ENCODE measurements at places on chromosomes 1 and 21.
A peak's percentile ranks its signal among the peaks of the same experiment; 100 is the strongest.

DNA sequence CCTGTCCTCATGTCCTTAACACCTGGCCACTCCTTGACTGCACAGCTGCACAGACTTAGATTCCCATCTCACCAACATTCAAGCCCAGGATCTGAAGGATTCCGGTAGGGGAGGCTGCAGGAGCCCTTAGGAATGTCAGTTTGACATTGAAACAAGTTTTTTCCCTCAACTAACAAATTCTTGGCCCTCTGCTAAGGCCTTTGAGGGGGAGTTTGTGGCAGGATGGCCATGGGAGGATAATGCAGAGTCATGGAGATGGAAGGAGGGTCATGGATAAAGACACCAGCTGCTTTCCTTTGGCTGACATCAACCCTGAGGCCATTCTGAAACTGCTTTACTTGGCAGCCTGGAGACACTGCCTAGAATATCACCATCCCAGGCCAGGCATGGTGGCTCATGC lies 63.4 kb upstream of the PPP2R5A start:
- DNase-seq: no peak

DNA sequence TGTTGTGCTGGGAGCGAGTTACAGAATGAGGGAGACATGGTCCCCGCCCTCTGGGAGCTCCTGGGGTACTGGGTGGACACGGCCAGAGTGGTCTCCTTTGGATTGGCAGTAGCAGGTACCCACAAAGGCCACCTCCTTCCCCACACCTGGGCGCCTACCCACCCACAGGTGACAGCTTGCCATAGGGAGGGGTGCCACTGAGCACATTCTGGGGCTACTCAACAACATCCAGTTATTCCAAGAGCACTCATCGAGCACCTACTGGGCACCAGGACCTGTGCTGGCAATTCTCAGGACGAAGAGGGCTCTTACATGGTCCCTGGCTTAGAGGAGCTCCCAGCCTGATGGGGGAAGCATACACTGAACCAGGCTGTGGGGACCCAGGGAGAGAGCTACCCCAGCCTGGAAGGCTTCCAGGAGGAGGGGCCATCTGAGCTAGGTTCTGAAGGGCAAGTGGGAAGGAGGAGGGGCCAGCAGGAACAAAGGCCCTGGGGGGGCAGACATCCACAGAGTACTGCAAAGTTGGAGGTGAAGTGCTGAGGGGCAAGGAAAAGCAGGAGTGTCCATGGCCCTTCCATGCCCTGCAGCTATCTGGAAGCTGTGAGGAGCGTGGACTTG lies 22.0 kb downstream of the MRPL37 start:
- no peak for DNase-seq

- no peak for DNase-seq
Measured at GRCh38 chr1:231374394-231374793, 36.3 kb downstream of the SPRTN start.

- DNase-seq: no peak
Measured at GRCh38 chr1:20192364-20192763, 6.0 kb upstream of the PLA2G2C start.

GRCh38 chr1:197150336-197151005 lies 4.0 kb upstream of the ASPM start:
- no peak for DNase-seq

DNA sequence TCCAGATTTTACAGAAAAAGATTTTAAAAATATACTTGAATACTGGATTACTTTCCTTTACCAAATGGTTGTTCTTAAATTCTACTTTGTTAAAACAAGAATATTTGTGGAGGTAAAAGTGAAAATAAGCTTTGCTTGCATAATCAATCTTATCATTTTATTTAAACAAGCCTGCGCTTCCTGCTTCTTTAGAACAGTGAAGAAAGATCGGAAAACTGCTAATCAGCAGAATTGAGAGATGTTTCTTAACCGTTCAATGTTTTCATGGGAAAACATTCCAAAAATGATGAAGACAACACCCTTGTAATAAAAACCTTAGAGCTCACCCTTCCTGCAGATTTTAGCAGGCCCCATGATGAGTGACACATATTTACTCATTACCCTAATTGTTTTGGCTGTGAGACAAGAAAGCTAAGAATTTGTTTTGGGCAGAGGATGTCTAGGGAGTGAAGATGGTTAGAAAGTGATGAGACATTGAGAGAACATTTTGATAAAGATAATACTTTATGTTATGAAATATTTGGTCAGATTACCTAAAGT lies 72.6 kb downstream of the TPR start:
- DNase-seq: no peak

- no peak for DNase-seq
Measured at GRCh38 chr1:28517649-28517999, 11.8 kb downstream of the RCC1 start.

DNA sequence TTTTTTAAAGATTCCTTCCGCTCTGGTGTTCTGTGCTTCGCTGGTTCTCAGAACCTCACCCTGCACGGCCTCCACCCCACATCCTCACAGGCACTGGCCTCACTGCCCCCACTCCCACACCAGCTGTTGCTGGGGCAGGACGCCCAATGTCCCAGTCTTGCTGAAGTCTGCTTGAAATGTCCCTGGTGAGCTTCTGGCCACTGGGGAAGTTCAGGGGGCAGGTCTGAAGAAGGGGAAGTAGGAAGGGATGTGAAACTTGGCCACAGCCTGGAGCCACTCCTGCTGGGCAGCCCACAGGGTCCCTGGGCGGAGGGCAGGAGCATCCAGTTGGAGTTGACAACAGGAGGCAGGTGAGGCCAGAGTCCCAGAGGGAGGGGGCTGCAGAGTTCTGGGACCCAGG lies at the start of gene C1QA:
C1QA (plus strand) TSS at position 276 of the 400 bp plus-strand sequence. CDS start 989 bp downstream, outside the sequence.
- DNase-seq: no peak

DNA sequence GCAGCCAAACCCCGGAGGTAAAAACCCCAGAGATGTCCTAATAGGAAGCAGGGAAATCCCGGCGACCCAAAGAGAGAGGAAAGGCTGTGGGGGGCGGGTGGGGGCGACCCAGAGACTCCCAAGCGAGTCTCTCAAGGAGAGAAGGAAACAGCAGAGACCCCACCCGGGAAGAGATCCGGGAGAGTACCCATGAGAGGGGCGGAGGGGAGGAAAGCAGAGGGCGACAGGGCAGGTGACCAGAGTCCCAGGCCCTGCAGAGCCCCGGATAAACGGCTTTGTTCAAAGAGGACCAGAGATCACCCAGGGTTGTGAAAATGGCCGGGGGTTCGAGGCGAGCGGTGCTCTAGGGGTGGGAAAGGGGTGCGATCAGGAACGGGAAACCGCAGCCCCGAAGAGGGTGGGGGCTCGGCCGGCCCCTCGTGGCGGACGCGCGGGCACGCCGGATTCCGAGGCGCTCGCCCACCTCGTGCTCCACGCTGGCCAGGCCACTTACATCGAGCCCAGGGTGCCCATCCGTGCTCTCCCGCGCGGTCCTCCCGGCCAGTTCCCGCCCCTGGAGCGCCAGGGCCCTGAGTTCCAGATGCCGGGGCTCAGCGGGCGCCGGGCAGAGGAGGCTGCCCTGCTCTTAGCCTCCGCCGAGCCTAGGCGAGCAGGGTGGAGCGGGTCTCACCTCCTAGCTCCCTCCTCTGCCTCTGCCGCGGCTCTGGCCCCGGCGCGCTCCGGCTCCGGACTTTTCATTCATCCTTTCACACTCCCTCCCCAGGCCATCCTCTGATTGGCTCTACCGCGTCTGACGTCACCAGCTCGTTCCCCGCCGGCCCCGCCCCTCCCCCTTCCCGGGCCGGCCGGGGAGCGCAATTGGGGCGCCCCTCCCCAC lies 52.3 kb downstream of the RHBG start:
- peak; percentile 47 for DNase-seq

DNA sequence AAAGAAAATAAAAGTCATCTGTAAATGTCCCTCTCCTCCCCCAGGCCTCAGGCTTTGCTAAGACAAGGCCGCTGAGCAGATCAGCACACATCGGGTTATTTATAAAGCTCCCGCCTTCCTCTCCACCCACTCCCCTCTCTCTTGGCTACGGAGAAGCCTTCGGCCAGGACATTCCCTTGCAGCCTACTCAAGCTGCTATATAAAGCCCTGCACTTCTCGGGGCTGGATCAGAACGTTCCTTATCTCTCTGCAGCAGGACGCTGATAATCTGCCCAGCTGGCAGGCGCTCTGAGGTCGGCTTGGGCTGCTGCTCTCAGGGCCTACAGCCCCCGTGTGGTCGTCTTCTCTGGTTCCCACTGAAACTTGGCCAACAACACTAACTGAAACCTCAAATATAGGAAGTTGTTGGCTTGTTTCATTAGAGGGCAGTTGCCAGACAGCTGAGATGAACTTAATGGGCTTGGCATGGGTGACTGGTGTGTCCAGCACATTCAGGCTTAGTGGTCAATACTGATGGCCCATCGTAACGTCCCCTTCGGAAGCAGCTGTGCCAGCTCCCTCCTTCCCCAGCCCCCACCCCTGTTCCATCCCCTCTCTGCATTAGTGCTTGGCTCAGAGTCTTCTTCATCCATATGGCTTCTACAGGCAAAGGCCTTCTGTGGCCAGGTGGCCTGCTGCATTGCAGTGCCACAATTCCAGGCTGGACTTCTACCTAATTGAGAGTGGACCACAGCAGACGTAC lies 64.6 kb downstream of the IER5 start:
- peak; percentile 92 for DNase-seq

- DNase-seq: no peak
Measured at GRCh38 chr1:175744833-175745232, 1.4 kb upstream of the TNR start.

DNA sequence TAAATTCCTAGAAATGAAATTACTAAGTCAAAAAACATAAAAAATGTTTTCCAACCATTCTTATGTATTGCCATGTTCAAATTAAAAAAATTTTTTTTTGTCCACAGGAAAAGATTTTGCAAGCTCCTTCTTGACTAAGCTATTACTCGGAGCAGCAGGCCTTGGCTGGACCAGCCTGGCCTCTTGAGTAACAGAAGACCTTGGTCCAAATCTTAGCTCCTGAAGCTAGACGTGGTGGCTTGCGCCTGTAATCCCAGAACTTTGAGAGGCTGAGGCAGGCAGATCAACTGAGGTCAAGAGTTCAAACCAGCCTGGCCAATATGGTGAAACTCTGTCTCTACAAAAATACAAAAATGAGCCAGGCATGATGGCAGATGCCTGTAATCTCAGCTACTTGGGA lies 77.6 kb downstream of the CLSTN1 start:
- DNase-seq: no peak

DNA sequence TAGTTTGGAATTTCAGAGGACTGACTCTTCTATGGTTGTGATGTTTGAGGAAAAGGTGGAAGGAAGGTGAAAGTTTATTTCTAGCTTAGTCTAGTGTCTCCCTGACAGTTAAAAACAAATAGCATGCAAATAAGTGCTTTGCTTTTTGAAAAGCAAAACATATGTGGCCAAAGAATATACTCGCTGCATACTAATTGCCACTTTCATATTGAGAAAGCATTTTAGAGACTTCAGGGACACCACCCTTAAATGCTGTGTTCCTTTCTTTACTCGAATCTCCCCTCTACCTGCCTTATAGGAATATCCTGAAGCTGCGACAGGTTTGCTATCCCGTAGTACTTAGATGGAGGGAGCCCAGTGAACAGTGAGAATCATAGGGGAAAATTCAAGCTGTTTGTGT lies 23.2 kb downstream of the GLUL start:
- no peak for DNase-seq

DNA sequence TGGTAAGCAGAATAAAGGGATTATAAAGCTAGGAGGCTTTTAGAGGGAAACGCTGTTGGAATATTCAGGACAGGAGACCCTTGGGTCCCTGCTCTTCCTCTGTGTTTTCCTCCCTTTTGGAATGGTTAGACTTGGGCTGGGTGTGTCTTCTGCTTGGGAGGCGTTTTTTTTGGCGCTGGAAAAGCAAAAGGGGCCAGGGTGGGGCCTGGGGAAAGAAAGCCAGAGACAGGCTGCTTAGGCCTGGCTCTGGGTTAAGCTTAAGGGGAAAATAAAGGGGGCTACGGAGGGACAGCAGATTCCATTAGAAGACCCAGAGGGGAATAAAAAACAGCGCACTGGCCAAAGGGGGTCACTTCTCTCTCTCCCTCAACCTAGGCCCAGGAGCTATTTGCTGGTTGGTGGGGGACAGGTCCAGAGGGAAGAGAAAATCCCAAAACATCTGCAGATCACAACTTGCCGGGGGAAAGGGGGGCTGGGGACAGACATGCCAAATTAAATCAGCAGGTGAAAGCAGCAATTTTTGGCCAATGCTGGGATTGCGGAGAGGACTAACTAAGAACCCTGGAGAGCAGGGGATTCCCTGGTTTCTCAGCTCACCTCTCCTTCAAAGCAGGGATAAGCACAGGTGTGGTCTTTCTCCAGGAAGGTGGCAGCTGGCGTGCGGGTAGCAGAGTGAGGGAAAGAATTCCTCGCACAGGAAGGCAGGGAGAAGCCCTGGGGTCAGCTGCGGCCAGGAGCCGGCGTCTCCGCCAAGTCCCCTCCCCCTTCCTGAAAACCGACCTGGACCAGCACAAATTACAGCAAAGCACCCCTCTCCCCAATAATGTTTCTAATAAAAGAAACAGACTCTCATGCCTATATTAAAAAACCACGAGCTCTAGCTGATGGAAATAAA lies 82.2 kb upstream of the AK4 start:
- DNase-seq: no peak

- no peak for DNase-seq
Measured at GRCh38 chr21:30211071-30211470, 4.8 kb downstream of the CLDN8 start.
